ENCODE measurements at places on chromosomes 11 and 22. TPM values are rescaled to one million over a fixed set of nuclear protein-coding genes. Genes with fewer than 3 reads are reported as not detected.

GRCh38 chr11:85483861-85484260 lies 143.3 kb downstream of the DLG2 start:
- DNase-seq = no peak

FAM227A gene
- 7.3 TPM for polyA plus RNA-seq

- DNase-seq = no peak
Observed at GRCh38 chr11:23574149-23574548, 713.9 kb upstream of the CCDC179 start.

GRCh38 chr22:46074771-46075551 lies 75.4 kb upstream of the PPARA start:
- peak; percentile 47 for DNase-seq

IGSF22 gene
- 0.44 TPM for polyA plus RNA-seq

GRCh38 chr22:47567126-47568090 lies 805.0 kb downstream of the TBC1D22A start:
- DNase-seq = no peak

GRCh38 chr11:112615891-112616290 lies 345.3 kb upstream of the NCAM1 start:
- no peak for DNase-seq

DNA sequence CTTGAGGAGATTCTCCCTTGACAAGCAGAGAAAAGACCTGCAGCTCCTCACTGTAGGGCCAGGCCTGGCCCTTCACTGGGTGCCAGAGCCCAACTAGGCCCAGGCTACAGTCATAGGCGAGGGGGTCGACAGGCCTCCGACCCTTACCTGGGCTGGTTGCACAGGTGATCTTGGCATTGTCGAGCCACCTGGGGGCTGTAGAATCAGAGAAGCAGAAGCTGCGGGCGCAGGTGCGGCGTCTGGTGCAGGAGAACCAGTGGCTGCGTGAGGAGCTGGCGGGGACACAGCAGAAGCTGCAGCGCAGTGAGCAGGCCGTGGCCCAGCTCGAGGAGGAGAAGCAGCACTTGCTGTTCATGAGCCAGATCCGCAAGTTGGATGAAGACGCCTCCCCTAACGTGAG lies 6.9 kb upstream of the RAB1B start:
- DNase-seq = no peak

DNA sequence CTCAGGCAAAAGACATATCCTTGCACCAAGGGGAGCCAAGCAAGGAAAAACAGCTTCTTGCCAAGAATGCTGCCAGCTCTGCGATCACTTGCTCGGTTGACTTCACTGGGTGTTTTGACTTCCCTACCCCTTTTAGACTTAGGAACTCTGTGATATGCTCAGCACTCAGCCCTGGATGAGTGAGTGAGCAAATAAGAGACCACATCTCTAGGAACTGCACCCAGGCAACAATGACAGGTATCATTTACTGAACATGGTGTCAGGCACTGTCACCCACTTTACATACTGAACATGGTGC lies 3.7 kb upstream of the IRAG1 start:
- DNase-seq = no peak

DNA sequence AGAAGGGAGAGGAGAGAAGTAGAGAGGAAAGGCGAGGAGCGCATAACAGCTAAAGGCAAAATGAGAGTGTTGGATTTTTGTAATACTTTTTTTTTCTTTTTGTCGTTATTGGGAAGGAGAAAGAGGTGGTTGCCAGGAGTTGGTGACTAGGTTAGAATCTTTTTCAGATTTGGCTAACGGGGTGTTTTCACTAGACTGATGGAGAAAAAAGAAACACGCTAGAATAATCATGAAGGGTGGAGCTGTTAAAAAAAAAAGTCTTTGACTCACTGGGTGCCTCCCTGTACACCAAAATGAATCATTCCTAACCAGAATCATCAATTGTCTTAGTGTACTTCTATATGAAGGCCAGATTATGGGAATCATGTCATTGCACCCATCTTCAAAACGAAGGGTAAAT lies 12.7 kb downstream of the BLID start:
- DNase-seq = no peak

PTGDR2 gene
- polyA plus RNA-seq = 0.17 TPM

DNA sequence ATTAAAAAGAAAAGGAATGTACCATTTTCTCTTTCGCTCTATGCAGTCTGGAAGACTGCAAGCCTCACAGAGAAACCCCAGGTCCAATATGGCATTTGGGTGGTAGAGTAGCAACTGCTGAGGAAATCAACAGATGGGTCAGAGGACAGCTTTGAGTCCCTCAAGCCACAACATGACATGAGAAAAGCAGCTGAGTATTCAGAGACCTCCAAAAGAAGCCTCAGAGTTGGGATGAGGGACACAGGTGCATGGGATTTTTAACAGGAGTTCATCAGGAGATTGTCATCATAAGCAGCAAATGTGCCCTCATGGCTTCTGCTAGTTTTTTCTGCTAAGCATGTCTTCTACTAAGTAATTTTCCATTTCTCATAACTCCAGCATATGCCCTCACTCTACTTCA lies 111.6 kb downstream of the BLID start:
- DNase-seq = no peak

CCDC89 gene
- 0.61 TPM for polyA plus RNA-seq

GRCh38 chr11:114162719-114163123 lies 103.2 kb downstream of the ZBTB16 start:
- DNase-seq = peak; percentile 94

- DNase-seq = peak; percentile 60
Observed at GRCh38 chr11:33829430-33830141, 55.3 kb upstream of the FBXO3 start.

DNA sequence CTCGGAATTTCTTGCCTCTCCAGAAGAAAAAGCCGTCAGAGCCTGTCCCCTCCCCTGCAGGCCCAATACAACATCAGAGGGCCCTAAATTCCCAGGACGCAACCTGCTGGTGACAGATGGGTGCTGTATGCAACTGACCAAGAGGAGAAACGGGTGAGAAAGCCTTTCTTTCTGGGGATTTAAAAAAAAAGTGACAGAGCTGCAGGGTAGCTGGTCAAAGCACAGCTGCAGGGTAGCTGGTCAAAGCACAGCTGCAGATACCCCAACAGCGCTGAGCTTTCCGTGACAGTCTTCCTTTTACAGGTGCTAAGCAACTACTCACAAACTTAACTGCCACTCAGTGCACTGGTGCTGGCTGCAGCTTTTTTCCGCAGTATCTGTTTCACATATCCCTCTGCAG lies 17.8 kb downstream of the AP1B1 start:
- no peak for DNase-seq

GRCh38 chr22:22939588-22940368 lies 52.2 kb downstream of the IGLL5 start:
- no peak for DNase-seq

- no peak for DNase-seq
Observed at GRCh38 chr11:132962041-132962440, 570.3 kb downstream of the OPCML start.

GRCh38 chr22:30057375-30057774 lies 22.9 kb upstream of the HORMAD2 start:
- DNase-seq = no peak

DNA sequence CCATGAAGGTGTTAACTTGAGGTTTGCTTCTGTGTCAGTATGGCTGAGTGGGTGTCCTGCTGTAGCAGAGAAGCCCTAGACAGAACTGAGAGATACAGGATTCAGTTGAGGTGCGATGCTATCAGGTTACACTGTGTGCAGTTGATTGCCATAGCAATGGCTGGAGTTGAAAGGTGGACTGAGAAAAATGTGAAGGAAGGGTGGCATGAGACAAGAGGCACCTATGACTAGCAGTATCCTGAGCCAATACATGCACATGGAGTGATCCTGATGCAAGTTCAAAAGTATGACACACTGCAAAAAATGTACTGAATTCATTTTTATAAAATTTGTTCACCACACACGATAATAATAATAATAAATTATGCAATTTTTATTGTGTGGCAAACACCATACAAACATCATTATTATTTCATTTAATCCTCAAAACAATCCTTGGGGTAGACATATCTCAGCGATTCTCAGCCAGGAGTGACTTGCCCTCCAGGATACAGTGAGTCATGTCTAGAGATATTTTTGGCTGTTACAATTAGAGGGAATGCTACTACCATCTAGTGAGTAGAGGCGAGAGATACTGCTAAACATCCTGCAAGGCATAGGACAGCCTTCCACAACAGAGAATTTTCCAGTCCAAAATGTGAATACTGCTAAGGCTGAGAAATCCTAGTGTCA lies 3.9 kb upstream of the PIWIL4 start:
- no peak for DNase-seq

BIK gene
- polyA plus RNA-seq = 3.4 TPM
